ENCODE measurements at places on chromosomes 3 and 15.
A peak's percentile ranks its signal among the peaks of the same experiment; 100 is the strongest.

GRCh38 chr3:42424911-42425310 is 14.5 kb upstream of the LYZL4 start:
- DNase-seq = no peak

- no peak for DNase-seq
Observed at GRCh38 chr15:73851689-73852088, 21.7 kb upstream of the TBC1D21 start.

GRCh38 chr15:83209333-83209732 is 1.7 kb upstream of the HDGFL3 start:
- DNase-seq = peak; percentile 19

- no peak for DNase-seq
Observed at GRCh38 chr3:47491777-47492176, 16.0 kb upstream of the SCAP start.

GRCh38 chr3:151213151-151213550 is 10.1 kb upstream of the GPR171 start:
- DNase-seq = no peak

DNA sequence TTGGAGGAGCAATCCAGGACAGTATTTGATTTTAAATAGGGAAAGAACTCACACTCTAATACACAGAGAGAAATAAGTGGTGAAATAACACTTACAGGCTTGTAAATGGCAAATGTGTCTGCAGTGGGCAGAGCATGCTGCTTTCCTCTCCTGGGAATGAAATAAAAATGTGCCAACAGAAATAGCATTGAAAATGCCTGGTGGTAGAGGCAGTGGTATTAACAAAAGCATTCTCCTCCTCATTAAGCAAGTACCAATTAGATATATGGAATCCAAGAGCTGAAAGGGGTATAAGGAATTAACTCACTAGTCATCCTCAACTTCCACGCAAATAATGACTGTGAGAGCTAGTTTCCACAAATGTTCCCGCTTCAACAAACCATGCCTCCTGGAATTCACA is 364.1 kb upstream of the KCNMB2 start:
- no peak for DNase-seq

GRCh38 chr3:12188681-12189287 is 30.1 kb upstream of the TIMP4 start:
- DNase-seq = no peak

GRCh38 chr15:29698030-29698701 is 124.1 kb downstream of the TJP1 start:
- DNase-seq = no peak

GRCh38 chr3:159649951-159650350 is 338.7 kb upstream of the IL12A start:
- no peak for DNase-seq

- DNase-seq = peak; percentile 86
Observed at GRCh38 chr3:136350132-136350531, 100.0 kb downstream of the PCCB start.

GRCh38 chr3:151314593-151314992 is 2.0 kb downstream of the GPR87 start:
- no peak for DNase-seq

GRCh38 chr3:145639003-145639606 is 521.9 kb downstream of the PLOD2 start:
- no peak for DNase-seq

DNA sequence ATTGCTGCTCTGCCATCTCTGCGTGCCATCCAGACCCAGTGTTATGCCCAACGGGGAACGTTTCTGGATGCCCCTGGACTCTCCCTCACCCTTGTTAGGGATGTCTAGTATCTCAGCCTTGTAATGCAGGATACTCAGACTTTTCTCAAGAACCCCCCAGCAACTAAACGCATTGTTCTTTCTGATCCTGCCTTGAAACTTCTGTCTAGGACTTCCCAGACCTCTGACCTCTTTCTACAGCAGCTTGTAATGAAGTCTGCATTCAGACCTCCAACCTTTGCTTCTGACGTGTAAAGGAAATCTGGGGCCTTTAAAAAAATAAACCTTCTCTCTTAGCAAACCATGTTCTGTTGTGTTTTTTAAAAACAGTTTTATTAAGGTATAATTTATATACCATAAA is 139.5 kb downstream of the KCNAB1 start:
- no peak for DNase-seq

DNA sequence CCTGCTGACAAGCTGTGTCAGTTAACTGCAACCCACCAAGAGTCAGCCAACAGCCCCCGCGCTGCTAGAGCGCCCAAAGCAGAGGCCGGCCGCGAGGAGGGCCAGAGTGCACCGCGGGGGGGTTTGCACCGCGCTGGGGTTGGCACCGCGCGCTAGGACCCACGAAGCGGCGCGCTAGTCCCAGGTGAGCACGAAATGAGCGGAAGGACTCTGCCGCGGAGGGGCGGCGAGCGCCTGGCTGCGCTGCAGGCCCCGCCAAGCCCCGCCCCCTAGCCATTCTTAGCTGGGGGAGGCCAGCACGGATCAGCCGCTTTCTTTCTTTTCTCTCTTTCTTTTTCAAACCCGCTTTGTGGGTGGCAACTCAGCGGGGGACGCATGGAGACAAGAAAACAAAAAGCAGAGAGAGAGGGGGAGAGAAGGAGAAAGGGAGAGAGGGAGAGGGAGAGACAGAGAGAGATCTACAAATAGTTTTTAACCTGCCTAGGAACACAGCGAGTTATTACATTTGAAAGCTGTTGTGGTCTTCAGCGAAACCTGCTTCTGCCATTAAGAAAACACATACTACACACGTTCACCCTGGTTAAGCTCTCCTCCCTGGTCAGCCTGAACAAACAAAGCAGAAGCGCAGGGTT is 6.9 kb upstream of the FOXB1 start:
- DNase-seq = peak; percentile 50
